ENCODE measurements at places on chromosomes 7 and 10.

- DNase-seq = no peak
These were observed 370.6 kb upstream of the IGFBP3 start for GRCh38 chr7:46291601-46292150.

DNA sequence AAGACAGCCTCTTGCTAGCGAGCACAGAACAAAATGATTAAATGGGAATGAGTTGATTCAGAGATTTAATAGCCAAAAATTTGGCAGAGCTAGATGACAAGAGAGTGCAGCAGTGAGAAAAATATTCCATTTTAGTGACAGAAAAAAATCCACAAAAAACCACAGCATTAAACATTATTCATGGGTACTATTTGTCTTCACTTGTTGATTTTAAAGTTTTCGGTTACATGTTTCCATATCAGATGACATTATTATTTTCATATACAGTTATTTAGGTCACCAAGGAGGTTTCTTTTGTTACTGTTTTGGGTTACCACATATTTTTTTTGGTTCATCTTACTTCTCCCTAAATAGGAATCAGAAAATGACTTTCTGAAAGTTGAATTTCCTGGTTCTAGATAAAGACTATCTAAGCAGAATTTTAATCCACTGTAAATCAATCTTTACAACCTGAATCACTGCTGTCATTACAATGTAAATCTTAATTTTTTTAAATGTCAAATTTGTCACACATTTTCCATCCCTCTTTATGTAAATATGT is 87.9 kb downstream of the SVIL start:
- DNase-seq = no peak

DNA sequence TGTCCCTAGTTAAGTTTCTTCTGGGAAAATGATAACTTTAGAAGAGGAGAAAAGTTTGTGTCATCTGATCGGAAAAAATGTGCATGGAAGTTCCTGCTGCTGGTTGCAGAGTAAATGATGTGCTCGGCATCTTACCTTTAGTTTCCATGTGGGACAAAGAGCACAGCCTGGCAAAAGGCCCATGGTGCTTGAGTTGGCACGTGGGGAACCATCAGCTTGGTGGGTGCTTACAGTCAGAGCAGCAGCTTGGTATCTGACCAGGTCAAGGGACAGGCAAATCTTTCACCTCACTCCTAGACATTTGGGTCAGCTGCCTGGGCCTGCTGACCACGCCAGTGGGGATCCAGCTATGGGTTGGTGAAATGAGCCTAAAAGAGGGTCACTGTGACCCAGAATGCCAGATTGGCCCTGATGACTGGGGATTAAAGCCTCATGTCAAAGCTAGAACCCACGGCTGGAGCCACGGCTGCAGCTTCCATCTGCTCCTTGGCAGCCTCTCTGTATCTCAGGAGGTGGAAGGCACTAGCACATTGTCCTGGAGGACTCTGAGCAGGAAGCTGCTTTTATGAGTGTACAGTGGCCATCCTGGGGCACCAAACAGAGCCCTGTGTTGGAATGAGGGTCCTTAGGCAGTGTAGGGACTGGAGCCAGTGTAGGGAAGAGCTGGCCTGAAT is 24.7 kb downstream of the VWC2 start:
- no peak for DNase-seq

GRCh38 chr7:38223306-38223705 is 45.3 kb downstream of the STARD3NL start:
- DNase-seq = no peak

DNA sequence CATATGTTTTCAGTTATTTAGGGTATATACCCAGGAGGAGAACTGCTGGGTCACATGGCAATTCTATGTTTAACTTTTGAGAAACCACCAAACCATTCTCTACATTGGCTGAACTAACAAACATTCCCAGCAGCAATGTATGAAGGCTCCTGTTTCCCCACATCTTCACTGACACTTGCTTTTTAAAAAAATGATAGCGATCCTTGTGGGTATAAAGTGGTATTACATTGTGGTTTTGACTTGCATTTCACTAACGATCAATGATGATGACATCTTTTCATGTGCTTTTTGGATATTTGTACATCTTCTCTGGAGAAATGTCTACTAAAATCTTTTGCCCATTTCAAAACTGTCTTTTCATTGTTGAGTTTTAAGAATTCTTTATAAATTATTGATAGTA is 51.2 kb upstream of the ANAPC16 start:
- DNase-seq = no peak

DNA sequence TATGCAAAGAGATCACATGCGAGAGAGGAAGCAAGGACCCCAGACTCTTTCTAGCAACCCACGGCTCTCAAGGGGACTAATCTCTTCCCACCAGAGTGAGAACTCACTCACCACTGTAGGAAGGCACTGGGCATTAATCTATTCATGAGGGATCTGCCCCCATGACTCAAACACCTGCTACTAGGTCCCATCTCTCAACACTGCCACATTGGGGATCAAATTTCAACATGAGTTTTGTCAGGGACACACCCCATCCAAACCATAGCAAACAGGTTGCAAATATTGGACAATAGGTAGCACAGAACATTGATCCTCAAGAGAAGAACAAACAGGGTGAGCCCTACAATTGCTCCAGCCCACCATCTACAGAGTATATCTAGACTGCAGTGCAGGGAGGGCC is 740.6 kb downstream of the LRMDA start:
- no peak for DNase-seq

- no peak for DNase-seq
These were observed 23.3 kb upstream of the AGBL3 start for GRCh38 chr7:134963036-134963435.

GRCh38 chr10:36118314-36118713 is 476.2 kb upstream of the FZD8 start:
- DNase-seq = no peak

- no peak for DNase-seq
These were observed 249.1 kb downstream of the KCND2 start for GRCh38 chr7:120521761-120522737.

DNA sequence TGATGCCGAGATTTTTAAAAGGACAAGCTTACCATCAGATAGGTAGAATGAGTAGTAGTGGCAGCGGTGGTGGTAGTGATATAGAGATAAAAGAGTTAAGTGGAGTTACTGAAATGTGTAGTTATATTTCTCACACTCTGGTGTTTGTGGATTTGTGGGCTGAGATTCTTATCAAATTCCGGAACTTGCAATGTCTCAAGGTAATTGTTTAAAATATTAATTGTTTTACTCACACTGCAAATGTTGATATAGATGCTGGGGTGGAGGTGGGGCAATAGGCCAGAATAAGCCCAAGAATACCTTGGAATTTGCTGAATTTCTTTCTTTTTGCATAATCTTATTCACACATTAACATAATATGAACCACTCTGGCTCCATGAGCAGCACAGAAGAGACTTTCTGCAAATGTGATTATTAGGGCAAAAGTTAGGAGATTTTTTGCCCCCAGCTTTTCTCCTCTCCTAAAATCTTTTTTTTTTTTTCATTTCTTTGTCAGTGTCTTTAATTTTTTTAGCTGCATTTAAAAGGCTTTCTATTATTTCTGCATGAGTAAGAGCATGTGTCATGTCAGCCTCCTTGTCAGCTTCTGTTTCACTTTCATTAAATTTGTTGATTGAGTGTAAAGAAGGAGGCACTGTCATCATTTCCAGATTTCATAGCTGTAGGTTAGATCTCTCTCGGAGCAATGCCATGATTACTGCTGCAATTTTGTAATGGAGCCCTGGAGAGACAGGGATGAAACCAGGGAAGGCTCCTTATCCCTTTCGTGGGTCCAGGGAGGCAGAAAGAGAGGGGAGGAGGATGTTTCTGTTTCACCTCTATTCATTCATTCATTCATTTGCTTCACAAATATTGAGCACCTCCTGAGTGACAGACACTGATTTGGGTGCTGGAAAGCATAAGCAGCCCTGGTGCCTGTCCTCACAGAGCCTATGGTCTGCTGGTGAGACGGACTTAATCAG is 13.1 kb upstream of the SGMS1 start:
- DNase-seq = no peak

DNA sequence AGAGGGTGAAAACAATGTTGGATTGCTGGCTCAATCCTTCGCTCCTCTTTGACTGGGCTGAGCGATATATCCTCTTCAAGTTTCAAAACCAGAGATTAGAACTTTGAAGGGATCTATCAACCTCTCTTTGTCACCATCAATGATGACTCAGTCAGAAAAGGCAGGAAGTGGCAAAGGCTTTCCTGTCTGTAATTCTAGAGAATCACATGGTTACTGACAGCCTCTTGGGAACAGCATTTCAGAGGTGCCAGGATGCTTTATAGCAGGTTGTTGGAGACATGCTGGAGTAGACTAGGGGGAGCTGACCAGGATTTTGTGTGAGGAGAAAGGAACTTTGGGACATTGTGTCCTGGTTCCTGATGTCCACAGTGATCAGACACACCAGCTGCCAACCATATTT is 81.3 kb downstream of the PRKCQ start:
- DNase-seq = no peak

- no peak for DNase-seq
These were observed 521 bp downstream of the LIMK1 start for GRCh38 chr7:74083928-74084721.

DNA sequence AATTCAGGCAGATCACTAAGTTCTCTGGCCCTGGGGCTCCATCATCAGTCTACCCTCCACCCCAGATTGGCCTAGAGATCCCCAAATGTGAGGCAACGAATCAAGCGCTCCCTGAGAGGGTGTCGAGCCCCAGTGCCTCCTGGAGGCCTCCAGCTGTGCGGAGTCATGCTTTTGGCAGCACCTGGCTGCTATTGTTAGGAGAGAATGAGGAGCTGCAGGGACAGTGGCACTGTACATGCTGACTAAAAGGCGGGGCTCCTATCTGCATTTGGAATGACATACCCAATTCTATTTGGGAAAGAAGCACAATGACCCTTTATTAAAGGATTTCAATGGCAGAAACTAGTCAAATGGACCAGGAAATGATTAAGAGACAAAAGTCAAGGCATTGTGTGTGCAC is 161.8 kb downstream of the DPY19L1 start:
- no peak for DNase-seq

GRCh38 chr10:11615396-11615795 is 3.9 kb upstream of the USP6NL start:
- DNase-seq = no peak

- DNase-seq = no peak
These were observed 269.3 kb downstream of the DNAJB6 start for GRCh38 chr7:157606140-157606539.

GRCh38 chr7:87345962-87346371 is 503 bp downstream of the CROT start:
- no peak for DNase-seq

GRCh38 chr7:31146030-31146429 is 93.9 kb downstream of the ADCYAP1R1 start:
- no peak for DNase-seq

DNA sequence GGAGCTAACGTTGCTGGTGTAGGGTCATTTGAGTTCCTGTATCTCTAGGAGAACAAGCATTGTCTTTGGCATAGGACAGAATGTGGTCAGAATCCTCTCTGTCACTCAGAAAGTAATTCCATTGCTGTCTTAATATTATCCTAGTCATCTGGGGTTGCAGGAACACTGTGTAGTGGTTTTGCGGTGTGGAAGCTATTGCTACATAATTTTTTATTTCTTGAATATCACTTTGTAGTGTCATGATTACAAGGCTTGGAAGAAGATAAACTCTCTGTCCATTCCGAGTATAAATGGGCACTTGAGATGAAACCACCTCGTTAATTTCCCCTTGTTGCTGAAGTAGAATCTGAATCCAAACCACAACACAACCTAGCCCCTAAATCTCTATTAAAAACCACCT is 919.2 kb downstream of the LRMDA start:
- no peak for DNase-seq

DNA sequence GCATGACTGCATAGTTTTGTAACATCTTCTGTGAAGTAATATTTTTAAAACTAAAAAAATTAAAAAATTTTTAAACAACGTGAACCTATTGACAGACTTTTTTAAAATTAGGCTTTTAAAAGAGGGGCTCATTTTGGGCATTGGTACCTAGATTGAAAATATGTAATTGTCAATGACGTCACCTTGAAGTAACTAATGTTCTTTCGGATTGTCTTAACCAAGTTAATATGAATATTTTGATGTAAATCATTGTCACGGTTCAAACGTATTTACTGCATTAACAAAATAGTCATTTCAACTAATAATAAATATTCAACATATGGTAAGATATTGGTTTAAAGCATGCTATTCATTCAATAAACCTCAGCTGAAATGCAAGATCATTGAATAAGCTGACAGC is 719.8 kb downstream of the ANKRD7 start:
- no peak for DNase-seq

- DNase-seq = no peak
These were observed 1.2 kb downstream of the HOXA10 start for GRCh38 chr7:27172823-27173510.

DNA sequence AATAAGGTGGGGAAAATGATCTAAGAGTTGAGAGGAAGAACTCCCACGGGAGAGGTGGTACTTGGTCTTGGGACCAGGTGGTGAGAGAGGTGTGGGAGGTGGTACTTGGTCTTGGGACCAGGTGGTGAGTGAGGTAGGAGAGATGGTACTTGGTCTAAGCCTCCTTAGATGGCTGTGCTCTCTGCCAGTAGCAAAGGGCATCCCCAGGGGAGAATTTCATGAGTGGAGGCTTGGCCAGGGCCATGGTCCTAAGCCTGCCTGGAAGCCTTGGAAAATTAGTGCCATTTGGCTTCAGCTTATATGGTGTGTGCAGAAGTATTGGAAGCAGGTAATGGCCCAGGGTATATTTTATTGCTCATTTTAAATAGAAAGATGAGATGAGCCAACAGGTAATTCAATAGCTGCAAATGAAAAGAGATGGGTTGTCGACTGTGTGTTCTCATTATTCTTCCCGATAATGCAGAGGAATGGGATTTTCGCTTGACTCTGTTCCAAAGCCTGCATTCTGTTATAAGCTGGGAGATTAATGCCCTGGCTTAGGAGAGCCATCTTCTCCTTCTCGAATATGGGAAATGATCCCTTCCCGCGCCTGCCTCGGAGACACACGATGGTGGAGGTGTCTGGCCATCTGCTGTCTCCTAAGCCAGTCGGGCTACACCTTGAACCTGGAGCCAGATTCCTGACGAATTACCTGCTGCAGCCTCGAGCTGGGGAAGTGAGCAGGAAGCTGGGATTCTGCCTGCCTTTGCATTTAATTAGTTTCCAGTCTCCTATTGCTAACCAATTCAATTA is 287.8 kb downstream of the GALNT17 start:
- DNase-seq = no peak

DNA sequence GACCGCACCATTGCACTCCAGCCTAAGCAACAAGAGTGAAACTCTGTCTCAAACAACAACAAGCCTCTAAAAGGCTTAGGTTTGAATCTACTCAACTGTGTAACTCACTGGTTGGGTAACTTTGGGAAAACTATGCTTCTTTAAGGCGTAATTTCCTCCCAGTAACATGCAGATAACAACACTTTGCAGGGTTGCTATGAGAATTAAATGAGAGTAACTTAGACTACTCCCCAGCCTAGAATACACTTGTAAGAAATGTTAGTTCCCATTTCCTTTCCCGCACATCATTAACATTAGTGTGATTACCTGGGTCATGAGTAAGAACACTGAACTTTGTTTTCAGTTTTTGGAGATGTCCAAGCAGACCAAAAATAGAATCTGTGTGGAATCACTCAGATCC is 5.4 kb upstream of the MYPN start:
- DNase-seq = no peak

GRCh38 chr10:85262992-85263391 is 934.6 kb downstream of the CCSER2 start:
- DNase-seq = no peak
